ENCODE measurements at places on chromosomes 1 and 21.

GRCh38 chr21:16418226-16418625 is 688.4 kb downstream of the USP25 start:
- ATAC-seq = no peak

GRCh38 chr1:173410794-173411236 is 66.3 kb upstream of the PRDX6 start:
- no peak for ATAC-seq

DNA sequence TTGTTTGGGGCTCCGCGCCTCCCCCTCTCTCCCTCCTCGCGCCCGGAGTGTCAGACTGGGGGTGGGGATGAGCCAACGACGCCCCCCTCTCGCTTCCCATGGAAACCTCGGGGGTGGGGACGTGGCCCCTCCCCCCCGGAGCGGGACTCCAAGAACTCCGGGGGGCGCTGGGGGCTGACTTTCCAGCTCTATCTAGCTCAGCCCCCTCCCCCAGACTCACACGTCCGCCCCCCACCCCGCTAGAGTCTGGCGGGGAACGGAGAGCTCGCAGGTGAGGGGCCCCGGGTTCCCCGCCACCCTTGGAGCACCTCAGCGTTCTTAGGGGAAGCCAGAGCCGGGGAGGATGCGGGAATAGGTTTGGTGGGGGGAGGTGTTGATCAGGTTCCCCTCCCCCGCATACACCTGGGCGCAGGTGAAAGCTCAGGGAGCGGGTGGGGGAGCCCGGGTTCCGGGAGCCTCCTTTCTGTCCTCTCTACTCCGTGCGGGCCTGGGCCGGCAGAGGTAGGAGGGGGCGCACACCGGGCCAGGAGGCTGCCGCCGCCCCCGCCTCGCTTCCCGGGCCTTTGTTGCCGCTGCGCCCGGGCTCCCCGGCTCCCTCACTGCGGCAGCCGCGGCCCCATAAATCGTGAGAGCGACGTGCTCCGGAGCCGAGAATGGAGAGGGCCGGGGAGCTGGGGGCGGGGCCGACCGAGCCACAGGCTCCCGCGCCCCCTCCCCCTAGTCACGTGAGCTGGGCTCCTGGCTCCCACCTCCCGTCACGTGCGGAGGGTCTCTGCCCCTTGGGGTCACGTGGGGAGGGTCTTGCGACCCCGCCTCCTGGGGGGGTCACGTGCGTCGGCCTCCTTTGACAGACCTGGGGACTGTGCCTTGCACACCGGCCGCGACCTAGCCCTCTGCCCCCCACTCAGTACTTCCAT is 1.9 kb downstream of the EFNA3 start:
- ATAC-seq = no peak

DNA sequence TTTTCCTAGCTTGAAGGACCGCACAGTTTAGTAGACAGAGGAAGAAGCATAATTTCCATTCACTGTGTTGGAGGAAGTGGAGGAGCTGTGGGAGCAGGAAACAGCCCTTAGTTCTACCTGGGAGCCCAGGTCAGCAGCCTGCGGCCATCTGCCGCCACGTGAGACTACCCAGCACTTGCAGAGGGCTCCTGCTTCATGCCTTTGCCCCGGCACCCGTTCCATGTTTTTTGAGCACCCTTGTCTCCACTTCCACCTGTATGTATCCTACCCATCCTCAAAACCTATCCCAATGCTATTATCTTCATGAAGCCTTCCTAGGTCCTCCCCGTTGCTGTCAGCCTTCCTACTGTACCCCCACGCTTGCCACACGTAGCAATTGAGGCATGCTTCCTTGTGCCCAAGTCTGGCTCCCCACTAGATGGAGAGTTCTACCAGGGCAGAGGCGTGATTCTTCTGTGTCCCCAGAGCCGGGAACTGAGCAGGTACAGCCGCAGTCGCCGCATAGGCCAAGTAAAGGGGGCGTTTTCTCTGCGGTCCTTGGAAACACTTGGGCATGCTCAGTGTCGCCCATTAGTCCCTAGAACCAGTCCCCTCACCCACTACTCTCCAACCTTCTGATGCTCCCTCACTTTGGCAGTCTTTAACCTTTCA is 1.9 kb downstream of the SLC6A9 start:
- peak; percentile 38 for ATAC-seq

GRCh38 chr1:212819726-212820125 is 27.7 kb downstream of the SPATA45 start:
- no peak for ATAC-seq

DNA sequence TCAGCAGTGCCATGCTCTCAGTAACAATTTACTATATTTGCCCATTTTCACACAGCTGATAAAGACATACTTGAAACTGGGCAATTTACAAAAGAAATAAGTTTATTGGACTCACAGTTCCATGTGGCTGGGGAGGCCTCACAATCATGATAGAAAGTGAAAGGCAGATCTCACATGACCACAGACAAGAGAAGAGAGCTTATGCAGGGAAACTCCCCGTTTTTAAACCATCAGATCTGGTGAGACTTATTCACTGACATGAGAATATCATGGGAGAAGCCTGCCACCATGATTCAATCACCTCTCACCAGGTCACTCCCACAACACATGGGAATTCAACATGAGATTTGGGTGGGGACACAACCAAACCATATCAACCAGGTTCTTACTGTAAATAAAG is 112.1 kb upstream of the C1orf87 start:
- ATAC-seq = no peak

DNA sequence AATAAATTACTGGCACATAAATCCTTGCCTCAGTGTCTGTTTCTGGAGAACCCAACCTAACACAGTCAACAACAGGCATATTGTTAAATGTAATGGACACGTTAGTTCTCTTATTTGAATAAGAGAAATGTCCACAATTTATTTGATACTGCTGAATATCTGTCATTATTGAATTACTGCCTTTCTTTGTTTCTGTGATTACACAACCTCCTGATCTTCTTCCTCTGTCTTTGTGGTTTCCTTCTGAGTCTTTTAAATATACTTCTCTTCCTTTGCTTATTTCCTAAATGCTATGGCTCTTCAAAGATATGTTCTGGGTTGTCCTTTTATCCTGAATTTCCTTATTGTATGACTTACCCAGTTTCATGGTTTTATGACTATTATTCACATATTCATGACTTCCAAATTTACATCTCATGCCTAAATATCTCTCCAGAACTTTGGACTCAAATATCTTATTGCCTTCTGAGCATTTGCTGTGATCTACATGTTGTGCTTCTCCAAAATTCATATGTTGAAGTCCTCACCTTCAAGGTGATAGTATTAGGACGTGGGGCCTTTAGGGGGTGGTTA is 39.9 kb downstream of the MSH4 start:
- ATAC-seq = no peak

DNA sequence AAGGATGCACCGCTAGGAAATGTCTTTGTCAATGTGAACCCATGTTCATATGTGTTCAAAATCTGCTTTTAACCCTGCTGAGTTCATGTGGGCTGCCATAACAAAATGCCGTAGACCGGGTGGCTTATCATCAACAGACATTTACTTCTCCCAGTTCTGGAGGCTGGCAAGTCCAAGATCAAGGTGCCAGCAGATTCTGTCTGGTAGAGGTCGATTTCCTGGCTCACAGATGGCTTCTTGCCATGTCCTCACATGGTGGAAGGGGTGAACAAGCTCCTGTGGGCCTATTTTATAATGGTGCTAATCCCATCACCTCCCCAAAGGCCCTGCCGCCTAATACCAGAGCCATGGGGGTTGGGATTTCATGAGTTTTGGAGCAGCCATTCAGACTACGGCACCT is 4.6 kb upstream of the CDCP2 start:
- no peak for ATAC-seq

DNA sequence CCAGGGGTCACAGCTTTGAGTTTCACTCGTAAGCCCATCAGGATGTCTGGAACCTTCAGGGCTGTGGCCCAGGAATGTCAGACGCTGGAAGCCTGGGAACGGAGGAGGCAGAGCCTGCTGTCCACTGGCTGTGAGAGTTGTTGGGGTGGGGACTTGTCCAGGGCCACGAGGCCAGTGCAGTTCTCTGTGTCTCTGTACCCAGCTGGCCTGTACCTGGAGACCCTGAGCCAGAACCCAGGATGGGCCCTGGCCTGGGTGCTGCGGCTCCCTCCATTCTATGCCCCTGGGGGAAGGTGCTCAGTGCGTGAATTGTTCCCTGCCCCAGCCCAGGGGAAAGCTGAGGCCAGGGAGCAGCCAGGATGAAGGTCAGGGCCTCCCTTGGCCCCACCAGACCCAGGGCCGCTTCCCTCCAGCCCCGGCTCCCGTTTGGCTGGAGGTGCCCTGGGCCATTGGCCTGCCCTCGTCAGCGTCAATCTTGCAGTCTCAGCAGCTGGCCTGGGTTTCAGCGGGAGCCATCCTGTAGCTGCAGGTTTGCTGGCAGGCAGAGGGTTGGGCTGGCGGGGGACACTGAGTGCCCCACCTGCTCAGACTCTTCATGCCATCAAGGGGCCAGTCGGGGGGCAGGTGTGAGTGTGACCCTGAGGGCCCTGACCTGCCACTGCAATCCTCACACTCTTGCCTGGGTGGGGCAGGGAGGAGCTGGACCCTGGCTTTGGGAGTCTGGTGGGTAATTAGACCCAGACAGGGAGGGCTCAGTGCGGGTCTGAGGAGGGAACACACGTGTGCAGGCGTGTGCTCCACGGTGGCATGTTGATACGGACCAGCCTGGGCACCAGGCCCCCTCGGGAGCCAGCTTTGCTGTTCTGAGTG is 724 bp upstream of the CALML6 start:
- ATAC-seq = no peak

- ATAC-seq = no peak
Observed at GRCh38 chr1:47821760-47822159, 175.4 kb downstream of the TRABD2B start.

DNA sequence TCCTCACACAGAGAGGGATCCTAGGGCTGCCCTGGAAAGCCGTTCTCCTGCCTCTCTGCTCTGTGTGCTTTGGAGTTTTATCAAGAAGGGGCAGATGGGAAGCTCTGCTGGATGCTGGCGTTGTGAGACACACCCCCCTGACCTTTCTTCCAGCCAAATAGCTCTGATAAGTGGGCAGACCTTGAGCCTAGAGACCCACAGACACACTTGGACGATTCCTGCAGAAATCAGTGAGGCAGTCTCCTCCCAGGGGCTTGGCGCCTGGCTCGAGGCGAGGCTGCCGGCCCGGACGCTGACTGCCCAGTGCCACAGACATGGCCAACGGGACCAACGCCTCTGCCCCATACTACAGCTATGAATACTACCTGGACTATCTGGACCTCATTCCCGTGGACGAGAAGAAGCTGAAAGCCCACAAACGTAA is at the start of gene MRAP:
MRAP (plus strand) TSS at position 198 of the 424 bp plus-strand sequence; CDS start at position 315, 117 bp downstream.
- no peak for ATAC-seq

GRCh38 chr1:58715108-58715507 is 15.2 kb upstream of the MYSM1 start:
- ATAC-seq = no peak

DNA sequence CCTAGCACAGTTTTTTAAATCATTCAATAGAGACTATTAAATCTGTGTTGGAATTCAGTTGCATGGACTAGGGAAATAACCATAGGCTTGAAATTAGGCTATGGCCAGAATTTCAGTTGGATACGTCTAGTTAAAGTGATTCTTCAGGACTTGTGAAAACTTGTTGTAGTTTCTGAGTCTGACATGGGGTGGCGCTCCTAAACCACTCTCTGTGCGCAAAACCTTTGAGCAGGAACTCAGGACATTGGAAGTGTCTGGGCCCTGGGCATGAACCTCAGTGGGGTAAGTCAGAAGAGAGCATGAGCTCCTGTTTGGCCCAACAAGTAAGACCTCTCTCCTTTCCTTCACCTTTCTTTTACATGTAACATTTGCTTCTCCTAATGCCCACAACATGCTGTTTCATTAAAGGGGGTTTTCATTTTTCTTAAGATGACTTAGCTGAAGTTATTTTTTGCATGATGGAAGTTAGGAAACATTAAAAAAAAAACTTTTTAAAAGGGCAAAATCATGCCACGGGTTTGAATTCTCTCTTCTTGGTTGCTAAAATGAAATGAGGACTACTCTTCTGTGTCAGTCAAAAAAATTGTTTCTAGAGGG is 17.1 kb upstream of the CCDC190 start:
- peak; percentile 87 for ATAC-seq

DNA sequence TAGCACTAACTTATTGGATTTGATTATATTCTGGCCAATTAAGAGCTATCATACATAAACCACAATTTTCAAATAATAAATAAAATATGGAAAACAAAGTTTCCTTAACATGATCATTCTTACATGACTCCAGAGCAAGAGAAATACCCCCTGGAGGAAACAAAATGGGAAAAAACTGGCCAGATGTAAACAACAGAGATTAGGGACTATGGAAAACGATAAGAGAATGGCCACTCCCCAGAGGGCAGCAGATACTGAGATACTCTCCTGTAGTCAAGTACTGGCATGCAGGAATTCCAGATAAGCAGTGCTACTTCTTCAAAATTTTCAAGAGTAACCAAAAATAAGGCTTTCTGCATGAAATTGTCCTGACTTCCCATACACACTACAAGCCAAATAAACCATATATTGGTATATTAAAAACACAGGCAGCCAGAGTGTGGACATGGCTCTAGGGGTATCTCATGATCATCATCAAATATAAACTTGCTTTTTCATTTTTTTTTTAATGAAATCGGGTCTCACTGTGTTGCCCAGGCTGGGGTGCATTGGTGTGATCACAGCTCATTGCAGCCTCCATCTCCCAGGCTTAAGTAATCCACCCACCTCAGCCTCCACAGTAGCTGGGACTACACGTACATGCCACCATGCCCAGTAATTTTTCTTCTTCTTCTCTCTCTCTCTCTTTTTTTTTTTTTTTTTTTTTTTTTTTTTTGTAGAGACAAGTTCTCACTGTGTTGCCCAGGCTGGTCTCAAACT is 118.5 kb downstream of the EIF4G3 start:
- no peak for ATAC-seq

GRCh38 chr1:17574516-17574915 is 35.0 kb downstream of the ARHGEF10L start:
- ATAC-seq = peak; percentile 15

GRCh38 chr1:214014730-214015129 is 27.0 kb downstream of the PROX1 start:
- no peak for ATAC-seq

- ATAC-seq = no peak
Observed at GRCh38 chr1:229456016-229456415, 22.1 kb upstream of the ACTA1 start.

GRCh38 chr1:179241530-179242097 is 12.1 kb upstream of the ABL2 start:
- no peak for ATAC-seq

DNA sequence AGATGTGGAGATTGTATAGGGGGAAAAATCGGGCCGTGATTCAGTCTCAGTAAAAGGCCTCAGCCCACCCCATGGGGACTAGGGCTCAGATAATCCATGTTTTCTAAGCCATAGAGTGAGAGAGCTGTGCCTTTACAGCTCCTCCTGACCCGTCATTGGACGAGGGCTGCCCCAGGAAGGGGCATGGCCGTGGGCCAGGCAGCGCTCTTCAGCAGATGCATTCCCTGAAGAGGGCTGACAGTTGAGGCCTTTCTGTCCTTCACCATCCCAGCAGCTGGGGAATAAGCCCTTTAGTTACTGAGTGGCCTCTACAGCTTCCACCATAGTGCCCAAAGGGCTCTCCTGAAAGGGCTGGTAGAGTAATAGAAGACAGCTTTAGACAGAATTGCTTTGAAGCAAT is 57.2 kb downstream of the ST3GAL3 start:
- ATAC-seq = no peak

All from SK-N-SH treated with all-trans-retinoic acid at 6 μM for 48 hours (cell line).